ENCODE measurements at places on chromosomes 6 and 20. TPM values are rescaled to one million over a fixed set of nuclear protein-coding genes. Genes with fewer than 3 reads are reported as not detected.

ELOVL2 gene
- total RNA-seq = 18.1 TPM

MDC1 gene
- 25.5 TPM for total RNA-seq

LGSN gene
- total RNA-seq = not detected

GJA1 gene
- total RNA-seq = 194 TPM

DNA sequence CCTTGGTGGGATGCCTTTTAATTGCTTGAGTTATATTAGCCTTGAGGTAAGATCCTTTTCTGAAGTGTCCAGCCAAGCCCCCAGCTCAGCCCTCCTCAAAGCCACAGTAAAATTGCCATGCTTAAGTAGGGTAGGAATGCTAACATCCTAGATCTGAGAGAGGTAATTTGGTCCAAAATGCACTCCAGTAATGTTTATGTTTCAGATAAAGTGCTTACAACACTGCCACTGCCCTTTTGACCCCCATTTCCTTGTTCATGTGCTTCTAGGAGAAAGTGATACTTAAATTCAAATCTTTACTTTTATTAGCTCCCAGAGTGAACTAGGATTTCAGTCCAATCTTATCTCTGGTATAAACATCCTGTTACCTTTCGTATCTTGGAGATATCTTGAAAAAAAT is 318.0 kb downstream of the BMP2 start:
- H3K36me3 ChIP-seq = no peaks in the 10 kb centered on the region
- no peak overlapping the region for H3K27ac ChIP-seq
- H3K4me1 ChIP-seq = no peaks in the 10 kb centered on the region
- H3K27me3 ChIP-seq = peaks cover 2% of the 10 kb centered on the region
- no peak overlapping the region for H3K4me3 ChIP-seq
- DNase-seq = no peak

DNA sequence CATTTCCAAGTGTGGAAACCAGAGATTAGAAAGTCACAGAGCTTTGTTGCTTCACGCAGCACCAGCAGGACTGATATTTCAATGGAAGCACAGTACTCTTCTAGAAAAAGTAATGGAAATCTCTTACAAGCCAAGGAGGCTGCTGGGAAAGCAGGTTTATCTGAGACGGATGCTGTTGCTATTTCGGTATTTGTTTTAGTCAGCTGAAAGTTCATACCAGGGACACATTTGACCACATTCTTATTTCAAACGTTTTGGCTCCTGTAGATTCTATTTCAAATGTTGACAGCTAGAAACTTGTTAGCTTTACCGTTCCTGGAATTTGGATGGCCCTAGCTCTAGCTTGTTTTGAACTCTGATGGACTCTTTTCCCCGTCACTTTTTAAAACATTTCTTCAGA is 3.7 kb upstream of the TMEM242 start:
- no peak for DNase-seq
- no peak overlapping the region for H3K4me3 ChIP-seq
- H3K36me3 ChIP-seq = no peaks in the 10 kb centered on the region

GRCh38 chr6:156844089-156844488 is 66.9 kb downstream of the ARID1B start:
- H3K4me1 ChIP-seq = peaks cover 83% of the 10 kb centered on the region
- H3K27ac ChIP-seq = peak overlapping the region; percentile 76
- H3K36me3 ChIP-seq = no peaks in the 10 kb centered on the region
- no peak for DNase-seq
- no peak overlapping the region for H3K4me3 ChIP-seq
- no peaks in the 10 kb centered on the region for H3K27me3 ChIP-seq

DNA sequence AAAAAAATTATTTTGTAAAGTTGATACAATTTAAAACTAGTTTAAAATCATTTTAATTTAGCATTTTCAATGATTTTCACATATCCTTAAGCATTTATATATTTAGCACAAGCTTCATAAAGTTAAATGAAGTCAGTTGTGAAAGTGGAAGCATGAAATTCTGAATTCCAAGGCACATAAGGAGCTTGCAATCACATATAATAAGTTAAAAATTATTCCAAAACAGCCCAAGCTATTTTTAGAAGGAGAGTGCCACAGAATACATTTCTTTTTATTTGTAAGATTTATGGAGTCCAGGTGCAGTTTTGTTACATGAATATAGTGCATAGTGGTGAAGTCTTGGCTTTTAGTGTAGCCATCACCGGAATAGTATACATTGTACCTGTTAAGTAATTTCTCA is 3.2 kb upstream of the LGSN start:
- no peak overlapping the region for H3K4me3 ChIP-seq
- H3K36me3 ChIP-seq = no peaks in the 10 kb centered on the region
- H3K4me1 ChIP-seq = no peaks in the 10 kb centered on the region
- DNase-seq = no peak
- no peak overlapping the region for H3K27ac ChIP-seq

GRCh38 chr6:97656236-97656635 is 373.2 kb upstream of the MMS22L start:
- DNase-seq = no peak
- no peak overlapping the region for H3K27ac ChIP-seq
- H3K36me3 ChIP-seq = no peaks in the 10 kb centered on the region
- peaks cover 6% of the 10 kb centered on the region for H3K27me3 ChIP-seq

DNA sequence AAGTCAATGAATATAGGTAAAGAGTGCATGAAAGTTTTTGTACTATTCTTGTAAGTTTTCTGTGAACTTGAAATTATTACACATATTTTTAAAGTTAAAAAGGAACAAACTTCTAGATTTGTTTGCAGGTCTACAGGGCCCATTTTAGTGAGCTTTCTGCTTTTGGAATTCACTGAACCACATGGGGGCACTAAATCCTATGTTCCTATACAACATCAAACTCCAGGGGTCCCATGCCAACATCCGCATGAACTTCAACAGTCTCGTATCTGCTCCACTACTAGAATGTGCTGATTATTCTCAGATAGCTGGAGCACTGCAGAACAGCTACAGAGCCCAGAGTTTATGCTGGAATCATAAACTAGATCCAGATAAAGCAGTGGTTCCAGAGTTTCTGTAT is 347.9 kb upstream of the SPTLC3 start:
- H3K27me3 ChIP-seq = no peaks in the 10 kb centered on the region
- no peak overlapping the region for H3K27ac ChIP-seq
- peaks cover 3% of the 10 kb centered on the region for H3K36me3 ChIP-seq
- no peaks in the 10 kb centered on the region for H3K4me1 ChIP-seq
- no peak for DNase-seq

- peaks cover 5% of the 10 kb centered on the region for H3K36me3 ChIP-seq
- no peak overlapping the region for H3K27ac ChIP-seq
- no peak for DNase-seq
- H3K27me3 ChIP-seq = peaks cover 1% of the 10 kb centered on the region
- H3K4me1 ChIP-seq = peaks cover 3% of the 10 kb centered on the region
- no peak overlapping the region for H3K4me3 ChIP-seq
These were observed 119.5 kb upstream of the KCNG1 start for GRCh38 chr20:51142448-51142847.

- peak; percentile 39 for DNase-seq
- no peaks in the 10 kb centered on the region for H3K4me1 ChIP-seq
- H3K27me3 ChIP-seq = peaks cover 24% of the 10 kb centered on the region
- no peak overlapping the region for H3K4me3 ChIP-seq
- H3K36me3 ChIP-seq = no peaks in the 10 kb centered on the region
These were observed 21.9 kb downstream of the MYH7B start for GRCh38 chr20:34977365-34978091.

- H3K27me3 ChIP-seq = no peaks in the 10 kb centered on the region
- peaks cover 18% of the 10 kb centered on the region for H3K4me1 ChIP-seq
- no peak for DNase-seq
These were observed 49.3 kb downstream of the PHACTR2 start for GRCh38 chr6:143727035-143727434.

DNA sequence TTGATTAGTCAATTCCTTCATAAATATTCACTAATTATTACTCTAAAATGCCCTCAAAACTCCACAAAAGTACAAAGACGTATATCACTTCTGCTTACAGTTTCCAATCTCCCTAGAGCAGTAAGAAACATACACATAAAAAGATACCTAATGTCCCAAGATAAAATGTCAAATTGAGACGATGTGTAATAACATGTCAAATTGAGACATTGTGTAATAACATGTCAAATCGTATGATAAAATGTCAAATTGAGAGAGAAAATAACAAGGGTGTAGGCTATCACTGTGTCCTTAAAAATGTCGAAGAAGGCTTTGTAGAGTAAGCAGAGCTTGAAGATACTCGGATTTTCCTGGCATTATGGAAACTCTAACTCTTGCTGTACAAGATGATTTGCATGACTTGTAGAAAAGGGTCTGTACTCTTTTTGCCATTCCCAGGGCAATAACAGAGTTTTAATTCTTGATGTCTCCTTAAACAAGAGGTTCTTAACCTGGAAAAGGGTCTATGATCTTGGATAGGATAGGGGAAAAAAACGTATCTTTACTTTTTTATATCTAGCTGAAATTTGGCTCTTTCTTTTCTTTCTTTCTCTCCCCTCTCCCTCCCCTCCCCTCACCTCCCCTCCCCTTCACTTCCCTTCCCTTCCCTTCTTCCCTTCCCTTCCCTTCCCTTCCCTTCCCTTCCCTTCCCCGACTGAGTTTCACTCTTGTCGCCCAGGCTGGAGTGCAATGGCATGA is 67.7 kb upstream of the ADGRG6 start:
- H3K36me3 ChIP-seq = no peaks in the 10 kb centered on the region
- no peaks in the 10 kb centered on the region for H3K27me3 ChIP-seq
- peaks cover 19% of the 10 kb centered on the region for H3K4me1 ChIP-seq
- H3K4me3 ChIP-seq = no peak overlapping the region

DNA sequence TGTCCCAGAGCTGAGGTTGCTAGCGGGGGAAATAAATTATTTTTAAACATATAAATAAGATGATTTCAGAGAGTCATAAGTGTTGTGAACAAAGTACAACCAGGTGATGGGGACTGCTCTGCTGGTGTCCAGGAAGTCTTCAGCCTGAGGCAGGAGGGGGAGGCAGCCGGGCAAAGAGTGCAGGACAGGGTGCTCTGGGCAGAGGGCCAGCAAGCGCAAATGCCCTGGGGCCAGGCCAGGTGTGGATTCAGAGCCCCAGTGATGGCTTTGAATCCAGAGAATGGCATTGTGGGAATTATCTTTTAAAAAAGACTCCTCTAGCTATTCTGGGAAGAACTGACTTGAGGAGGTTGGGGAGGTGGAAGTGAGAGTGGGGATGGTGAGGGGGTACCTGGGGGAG is 1.6 kb downstream of the CLPSL1 start:
- H3K27me3 ChIP-seq = peaks cover 34% of the 10 kb centered on the region
- DNase-seq = peak; percentile 63
- no peaks in the 10 kb centered on the region for H3K4me1 ChIP-seq
- H3K36me3 ChIP-seq = no peaks in the 10 kb centered on the region
- H3K4me3 ChIP-seq = no peak overlapping the region

BPIFB1 gene
- total RNA-seq = not detected

- peaks cover 3% of the 10 kb centered on the region for H3K27me3 ChIP-seq
- no peak overlapping the region for H3K4me3 ChIP-seq
- H3K36me3 ChIP-seq = peaks cover 7% of the 10 kb centered on the region
- peaks cover 11% of the 10 kb centered on the region for H3K4me1 ChIP-seq
These were observed 198.5 kb downstream of the ADGRG6 start for GRCh38 chr6:142500250-142500786.

DNA sequence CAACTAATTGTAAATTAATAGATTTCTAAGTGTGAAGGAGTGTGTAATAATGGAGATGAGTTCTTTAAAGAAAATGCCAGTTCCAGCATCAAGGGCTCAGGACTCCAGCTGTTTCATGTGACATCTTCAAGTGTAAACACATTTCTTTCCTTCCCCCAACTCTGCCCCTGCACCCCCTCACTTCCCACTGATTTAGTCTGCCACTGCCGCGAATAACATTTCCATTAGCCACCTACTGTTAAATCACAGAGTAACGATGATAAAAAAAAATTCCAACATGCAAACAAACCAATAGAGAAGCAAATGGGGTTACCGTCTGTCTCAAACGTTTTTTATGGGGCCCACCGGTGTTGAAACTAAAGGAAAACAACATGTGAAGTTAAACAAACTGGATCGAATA is 414.3 kb downstream of the SAMD5 start:
- no peak overlapping the region for H3K4me3 ChIP-seq
- peaks cover 8% of the 10 kb centered on the region for H3K36me3 ChIP-seq
- no peaks in the 10 kb centered on the region for H3K27me3 ChIP-seq
- no peak overlapping the region for H3K27ac ChIP-seq

GRCh38 chr6:14984519-14984853 is 261.4 kb upstream of the JARID2 start:
- no peaks in the 10 kb centered on the region for H3K36me3 ChIP-seq
- peaks cover 16% of the 10 kb centered on the region for H3K27me3 ChIP-seq
- H3K4me3 ChIP-seq = no peak overlapping the region
- H3K4me1 ChIP-seq = no peaks in the 10 kb centered on the region

- DNase-seq = no peak
- H3K36me3 ChIP-seq = no peaks in the 10 kb centered on the region
- no peaks in the 10 kb centered on the region for H3K27me3 ChIP-seq
- H3K4me3 ChIP-seq = no peak overlapping the region
These were observed 9.7 kb downstream of the CNBD2 start for GRCh38 chr20:35978041-35978513.

DNA sequence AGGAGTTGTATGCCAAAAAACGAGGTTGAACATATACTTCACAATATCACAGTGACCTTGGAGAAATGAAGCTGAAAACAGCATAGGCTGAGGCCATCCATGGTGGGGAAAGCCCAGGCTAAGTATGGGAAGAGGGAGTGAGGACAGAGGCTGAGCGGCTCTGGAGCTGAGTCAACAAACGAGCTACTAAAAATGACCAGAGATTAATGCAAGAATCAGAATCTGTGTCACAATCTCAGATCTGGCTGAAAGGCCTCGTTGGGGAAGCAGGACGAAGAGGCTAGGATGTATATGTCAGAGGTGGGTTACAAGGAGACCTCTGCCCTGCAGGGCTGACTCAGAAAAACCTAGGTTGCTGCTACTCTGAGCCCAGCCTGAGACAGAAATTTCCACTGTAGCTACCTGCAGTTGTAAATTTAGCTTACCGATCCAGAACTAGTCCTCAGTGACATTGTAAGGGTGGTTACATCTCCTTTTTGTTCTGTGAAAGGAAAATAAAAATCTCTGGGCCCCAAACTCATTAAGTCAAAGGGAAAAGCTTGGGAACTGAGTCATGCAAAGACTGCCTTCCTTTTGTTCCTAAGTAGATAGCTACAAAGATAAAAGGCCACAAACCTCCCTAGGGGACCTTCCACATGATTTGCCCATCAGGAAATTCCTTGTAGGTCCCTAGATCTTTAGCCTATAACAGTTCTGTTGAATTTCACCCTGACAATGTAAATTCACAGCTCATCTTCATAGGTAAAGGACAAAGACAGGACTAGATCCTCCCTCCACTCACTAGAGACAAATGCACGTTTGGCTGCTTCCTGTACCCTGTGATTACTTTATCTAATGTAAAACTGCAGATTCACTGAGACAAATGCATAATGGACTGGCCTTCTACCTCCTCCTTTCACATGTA is 8.5 kb upstream of the TUBB2A start:
- peak overlapping the region; percentile 55 for H3K27ac ChIP-seq
- H3K36me3 ChIP-seq = no peaks in the 10 kb centered on the region
- peaks cover 31% of the 10 kb centered on the region for H3K4me1 ChIP-seq
- no peaks in the 10 kb centered on the region for H3K27me3 ChIP-seq
- no peak for DNase-seq

Measured in chondrocyte (in vitro differentiated cells).